Lower leg skin (tissue), 4 donors: ENCODE measurements at places on chromosomes 2 and 18.
A peak's percentile ranks its signal among the peaks of the same experiment; 100 is the strongest.

- no peak for DNase-seq
Measured at GRCh38 chr2:102523651-102524050, 50.6 kb downstream of the SLC9A4 start.

DNA sequence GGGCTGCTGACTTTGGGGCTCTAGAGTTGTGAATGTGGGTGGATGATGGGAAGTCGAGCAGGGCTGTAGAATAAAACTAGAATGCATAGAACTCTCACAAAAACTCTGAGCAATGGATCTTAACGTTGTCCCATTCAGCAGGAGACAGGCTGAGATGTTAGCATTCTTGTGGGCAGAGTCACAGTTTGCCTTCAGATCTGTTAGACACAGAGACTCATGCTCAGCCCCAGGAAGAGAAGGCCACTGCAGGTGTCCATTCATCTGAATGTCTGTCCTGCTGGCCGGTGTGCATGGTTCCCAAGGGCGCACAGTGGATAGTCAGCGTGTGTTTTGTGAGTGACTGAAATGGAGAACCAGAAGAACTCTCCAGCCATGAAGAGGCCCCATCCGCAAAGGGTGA lies 111.3 kb downstream of the TSN start:
- no peak for DNase-seq

DNA sequence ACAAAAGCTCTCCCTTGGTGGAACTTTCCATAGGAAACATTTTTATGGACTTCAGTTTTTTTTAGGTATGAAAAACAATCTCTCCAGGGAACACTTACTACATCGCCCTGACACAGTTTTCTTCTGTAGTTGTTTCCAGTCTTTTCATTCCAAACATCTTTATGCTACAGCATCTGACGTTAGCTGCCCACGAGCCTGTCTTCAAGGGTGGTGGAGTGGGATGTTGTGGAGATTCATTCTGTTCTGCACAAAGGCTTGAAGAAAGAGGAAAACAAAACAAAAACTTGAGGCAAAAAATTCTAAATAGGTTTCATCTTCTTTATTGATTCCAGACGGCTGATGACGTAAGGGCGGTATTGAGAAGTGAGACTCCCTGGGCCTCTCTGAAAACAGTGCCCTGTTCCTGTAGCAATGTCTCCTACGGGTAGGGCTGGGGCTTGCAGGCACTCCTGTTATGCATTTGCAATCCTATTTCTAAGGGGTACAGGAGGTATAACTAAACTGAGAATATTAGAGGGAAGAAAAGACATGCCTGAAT lies 375.0 kb downstream of the RNF144A start:
- no peak for DNase-seq

GRCh38 chr2:47270421-47270820 lies 115.3 kb upstream of the STPG4 start:
- DNase-seq, result peak; percentile 42

DNA sequence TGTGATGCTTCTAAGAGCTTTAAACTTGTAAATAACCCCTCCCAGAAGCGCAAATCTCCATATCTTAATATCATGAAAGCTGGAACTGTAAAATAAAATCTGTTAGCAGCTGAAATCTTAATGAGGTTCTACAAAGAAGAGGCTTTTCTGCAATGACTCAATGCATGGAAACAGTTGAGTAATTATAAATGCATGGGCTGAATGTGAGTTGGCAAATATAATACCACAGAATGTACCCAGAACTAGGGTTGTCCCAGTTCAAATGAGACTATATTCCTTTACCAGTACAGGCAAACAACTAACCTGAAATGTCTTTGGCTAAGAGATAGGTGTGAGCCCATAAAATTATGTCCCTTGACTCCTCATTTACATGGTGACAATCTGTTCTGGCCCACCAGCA lies 52.9 kb downstream of the SATB2 start:
- DNase-seq, result no peak

DNA sequence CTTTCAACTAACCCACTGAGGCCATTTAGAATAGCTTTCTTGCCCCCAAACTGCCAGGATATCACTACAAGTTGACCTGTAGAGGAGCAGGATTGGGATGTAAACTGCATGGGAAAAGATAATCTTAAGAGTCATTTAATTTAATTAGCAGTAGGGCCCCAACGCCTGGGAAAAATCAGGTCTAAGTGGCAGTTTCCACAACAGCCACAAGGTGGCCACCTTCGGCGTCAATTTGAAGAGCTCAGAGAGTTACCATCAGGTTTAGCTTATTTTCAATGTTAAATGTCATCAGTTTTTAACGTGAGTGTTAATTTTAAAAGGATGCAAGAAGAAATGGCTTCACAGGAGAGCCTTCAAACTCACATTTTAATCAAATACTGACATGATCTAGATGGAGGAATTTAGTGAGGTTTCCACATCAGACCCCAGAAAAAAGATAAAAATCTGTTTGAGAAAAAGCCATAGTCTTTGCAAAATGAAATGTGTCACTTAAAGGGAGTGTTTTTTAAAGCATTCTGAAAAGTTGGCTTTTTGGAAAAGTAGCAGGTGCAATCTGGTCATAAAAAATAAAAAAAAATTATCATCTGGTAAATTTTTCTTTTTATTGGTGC lies 77.3 kb upstream of the UPP2 start:
- no peak for DNase-seq
